Stimulated activated CD4-positive, alpha-beta T cell treated with anti-CD3 and anti-CD28 coated beads, Interleukin-1b, Interleukin-23, amount 100 ng/mL, for 4 hours (primary cell): ENCODE measurements at places on chromosomes 2 and 18.

- DNase-seq: no peak
These were observed 97.4 kb upstream of the DDX18 start for GRCh38 chr2:117717072-117717471.

GRCh38 chr2:178592655-178593054, 112.4 kb downstream of the PLEKHA3 start:
- no peak for DNase-seq

GRCh38 chr2:238598802-238599530, 172.2 kb downstream of the ASB1 start:
- DNase-seq: no peak

- DNase-seq: no peak
These were observed 1.1 kb upstream of the CERS6 start for GRCh38 chr2:168454737-168455644.

- no peak for DNase-seq
These were observed 369.8 kb upstream of the NT5C1B start for GRCh38 chr2:18959200-18959599.

DNA sequence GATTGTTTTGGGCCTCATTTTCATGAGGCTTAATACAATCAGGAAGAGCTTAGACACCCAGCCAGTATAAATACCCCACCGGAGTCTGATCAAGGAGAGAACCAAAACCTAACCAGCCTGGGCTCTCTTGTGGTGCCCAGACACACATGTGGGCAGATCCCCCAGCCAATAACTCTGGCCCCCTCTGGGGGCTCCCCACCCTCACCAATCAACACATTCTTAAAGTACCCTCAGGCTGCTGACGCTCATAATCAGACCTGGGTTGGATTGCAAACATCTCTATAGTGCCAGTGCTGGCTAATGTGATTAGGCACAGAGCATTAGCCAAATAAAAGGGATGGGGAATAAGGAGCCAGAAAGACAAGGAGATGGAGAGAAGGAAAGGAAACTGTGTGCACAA, 329.6 kb downstream of the BCL11A start:
- DNase-seq: no peak

- no peak for DNase-seq
These were observed 176.3 kb upstream of the NABP1 start for GRCh38 chr2:191501561-191502168.

DNA sequence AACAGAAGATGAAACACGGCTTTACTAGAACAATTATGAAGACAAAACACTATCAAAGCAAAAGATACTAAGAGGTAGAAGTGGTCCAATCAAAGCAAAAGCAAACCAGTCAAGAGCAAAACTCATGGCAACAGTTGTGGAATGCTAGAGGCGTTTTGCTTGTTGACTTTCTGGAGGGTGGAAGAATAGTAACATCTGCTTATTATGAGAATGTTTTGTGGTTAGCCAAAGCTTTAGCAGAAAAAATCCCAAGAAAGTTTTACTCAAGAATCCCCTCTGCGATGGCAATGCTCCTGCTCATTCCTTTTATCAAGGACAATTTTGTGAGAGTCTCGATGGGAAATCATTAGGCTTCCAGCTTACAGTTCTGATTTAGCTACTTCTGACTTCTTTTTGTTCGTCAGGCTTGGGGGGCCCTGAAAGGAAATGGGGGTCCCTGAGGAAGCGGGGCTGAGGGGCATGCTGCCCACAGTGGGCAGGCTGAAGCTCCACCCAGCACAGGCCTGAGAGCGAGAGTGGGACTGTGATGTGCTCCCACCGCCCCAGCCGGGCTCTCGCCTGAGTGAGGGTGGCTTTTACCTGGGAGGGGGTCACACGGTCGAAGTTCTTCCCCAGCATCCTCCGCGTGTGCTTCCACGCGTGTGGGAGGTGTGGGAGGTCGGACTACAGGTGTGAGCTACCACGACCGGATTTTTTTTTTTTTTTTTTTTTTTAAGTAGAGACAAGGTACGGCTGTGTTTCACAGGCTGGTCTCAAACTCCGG, 49.0 kb upstream of the MC4R start:
- no peak for DNase-seq

DNA sequence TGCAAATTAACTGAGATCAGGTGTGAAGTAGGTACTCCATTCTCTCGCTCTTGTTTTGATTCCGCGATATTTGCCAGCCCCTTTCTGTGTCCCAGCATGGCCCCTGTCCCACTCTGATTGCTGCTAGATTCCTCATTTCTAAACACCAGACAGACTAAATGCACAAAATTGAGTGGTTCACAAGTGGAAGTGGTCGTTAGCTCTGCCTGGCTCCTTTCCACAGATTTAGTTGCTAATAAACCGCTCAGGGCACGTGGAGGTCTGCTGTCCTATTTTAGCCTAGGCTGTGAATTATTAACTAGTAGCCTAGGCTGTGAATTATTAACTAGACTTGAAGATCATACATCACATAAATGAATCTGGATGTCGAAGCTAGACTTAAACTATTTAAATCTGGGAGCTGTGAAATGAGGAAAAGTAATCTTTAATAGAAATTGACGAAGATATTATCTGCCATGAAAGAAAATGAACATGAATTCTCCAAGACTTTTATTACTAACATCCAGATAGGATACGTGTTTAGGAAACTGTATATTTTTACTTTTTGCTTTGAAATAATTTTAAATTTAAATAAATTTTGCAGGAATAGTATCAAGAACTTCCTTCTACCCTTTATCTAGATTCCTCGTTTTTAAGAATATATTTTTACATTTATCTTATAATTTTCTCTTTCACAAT, 3.7 kb downstream of the IL1RL2 start:
- DNase-seq: no peak

DNA sequence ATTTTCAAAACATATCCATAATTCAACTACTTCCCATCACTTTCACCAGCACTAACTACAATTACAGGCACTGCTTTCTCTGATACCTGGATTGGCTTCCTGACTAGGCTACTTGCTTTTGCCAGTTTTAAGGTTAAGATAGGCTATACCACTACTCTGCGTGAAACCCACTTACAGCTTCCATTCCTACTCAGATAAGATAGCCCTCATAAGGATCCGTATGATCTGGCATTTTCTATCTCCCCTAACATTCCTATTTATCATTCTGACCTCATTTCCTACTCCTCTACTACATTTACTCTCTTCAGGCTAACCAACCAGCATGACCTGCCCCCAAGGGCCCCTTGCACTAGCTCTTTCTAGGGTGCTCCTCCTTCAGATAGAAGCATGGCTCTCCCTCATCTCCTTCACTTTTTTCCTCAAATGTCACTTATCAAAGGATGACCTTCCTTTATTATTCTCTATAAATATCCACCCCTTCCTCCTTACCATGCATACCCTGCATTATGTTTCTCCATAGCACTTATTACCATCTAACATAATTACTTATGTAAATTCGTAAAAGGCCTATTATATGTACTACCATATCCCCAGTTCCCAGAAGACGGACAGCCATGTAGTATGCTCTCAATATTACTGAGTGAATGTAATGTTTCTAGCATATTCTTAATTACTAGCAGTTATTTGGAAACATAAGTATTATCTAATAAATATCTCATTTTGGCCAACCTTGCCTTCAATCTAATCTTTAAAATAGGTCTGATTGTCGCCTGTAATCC, 4.4 kb downstream of the TIA1 start:
- no peak for DNase-seq

GRCh38 chr2:75031906-75032803, 73.7 kb downstream of the POLE4 start:
- DNase-seq: no peak

DNA sequence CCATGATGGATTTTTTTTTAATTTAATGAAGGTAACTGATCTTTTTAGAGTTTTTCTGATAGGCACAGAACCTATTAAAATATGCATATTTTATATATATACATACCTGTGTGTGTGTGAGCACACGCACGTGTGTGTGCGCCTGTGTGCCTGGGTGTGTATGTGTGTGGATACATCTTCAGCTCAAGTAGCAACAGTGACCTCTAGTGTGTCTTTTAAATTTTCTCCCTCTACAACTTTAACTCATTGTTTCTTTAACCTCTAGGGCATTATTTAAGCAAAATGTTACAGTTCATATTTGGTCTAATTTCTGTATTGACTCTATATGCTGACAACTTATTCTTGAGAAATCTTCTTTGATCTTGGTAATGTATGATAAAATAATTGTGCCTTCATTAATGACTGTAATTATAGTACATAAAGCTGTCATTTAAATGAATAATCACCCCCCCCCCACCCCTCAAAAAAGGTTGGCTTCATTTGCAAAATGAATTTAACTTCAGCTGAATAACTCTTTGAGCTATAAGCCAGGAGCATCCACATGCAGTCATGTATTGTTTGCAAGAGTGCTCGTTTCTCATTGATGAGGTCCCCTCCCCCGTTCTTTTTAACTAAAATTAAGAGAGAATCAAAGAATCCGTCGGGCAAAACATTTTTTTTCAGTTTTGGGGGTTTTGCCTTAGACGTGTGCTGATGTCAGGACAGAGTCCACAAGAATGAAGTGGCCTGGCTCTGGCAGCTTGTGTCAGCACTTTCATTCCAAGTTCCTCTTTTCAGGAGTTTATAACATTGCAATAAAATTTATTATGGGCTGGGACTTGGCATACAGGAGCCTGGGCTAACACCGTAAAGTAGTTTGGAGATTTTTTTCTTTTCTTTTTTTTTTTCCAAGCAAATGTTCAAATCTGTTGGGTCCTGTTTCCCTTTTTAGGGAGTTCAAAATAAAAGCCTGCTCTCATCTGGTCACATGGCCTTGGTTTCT, 80.0 kb downstream of the ETAA1 start:
- DNase-seq: no peak

DNA sequence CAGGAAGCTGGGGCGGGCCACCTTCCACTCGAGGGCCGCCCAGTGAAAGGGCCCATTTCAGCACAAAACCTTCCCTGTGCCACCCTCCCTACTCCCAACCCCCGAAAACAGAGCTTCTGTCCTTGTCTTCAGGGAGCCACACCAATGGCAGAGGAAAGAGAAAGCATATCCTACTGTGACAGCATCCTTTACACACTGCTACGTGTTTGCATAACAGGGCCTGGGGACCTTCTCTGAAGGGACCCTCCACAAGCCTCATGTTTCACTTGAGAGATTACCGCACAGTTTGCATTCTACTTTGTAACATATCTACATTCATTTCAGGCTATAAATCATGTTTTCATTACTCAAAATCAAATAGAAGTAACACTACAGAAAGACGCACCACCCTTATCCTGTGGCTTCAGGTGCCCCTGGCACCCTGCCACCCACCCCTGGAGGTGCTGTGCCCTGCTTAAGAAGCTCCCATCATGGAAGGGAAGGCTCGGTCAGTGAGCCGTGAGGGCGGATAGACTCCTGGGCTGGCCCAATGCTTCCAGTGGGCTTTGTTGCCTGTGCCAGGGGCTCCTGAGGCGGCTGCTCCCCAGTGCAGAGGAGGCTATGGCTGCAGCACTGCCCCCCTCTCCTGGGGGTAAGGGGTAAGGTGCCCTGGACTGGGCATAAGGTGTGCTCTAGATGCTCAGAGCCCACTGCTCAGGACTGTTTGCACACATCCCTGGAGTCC, 52.0 kb downstream of the EIPR1 start:
- no peak for DNase-seq

DNA sequence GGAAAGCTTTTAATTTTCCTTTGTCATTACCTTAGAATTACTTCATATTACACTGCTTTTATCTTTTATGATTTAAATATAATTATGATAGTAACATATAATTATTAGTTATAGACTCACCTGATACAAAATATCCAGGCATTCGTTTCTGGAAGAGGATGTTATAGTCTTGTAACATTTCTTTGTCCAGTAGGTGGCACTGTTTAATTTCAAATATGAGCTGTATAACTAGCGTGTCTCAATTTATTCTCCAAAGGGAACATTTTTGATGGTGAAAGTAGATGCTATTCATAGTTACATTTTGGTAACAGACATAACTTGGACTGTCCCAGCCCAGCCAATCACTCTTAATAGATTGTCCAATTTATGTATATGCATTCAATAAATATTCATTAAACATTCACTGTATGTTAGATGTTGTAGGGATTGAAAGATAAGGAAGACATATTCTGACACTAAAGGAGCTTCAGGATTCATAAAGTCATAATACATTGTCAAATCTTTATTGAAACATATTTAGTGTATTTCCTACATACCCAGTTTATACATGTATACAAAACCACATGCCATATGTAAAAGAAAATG, 19.2 kb downstream of the DAW1 start:
- DNase-seq: no peak

DNA sequence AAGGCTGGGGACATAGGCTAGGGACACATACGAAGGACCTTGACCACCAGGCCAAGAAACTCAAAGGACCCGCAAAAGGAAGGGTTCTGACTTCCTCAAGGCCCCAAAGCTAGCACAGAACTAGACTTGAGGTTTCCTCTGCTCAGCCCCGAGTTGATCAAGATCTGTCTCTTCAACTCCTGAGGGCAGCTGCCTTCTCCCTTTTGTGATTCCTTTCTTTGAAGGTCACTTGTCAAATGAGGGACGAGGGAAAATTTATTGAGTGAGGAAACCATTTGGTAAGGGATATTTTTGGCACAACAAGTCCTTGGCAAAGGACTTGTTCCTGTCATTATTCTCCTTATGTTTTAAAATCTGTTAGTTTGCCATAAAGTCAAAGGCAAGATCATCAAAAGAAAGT, 12.3 kb upstream of the ROCK2 start:
- DNase-seq: no peak

- DNase-seq: no peak
These were observed 56.6 kb downstream of the SOWAHC start for GRCh38 chr2:109670556-109671411.

GRCh38 chr18:70653671-70654070, 364.8 kb downstream of the SOCS6 start:
- no peak for DNase-seq

GRCh38 chr2:175698061-175698460, 304.0 kb downstream of the LNPK start:
- no peak for DNase-seq

- no peak for DNase-seq
These were observed 227.0 kb upstream of the COPS8 start for GRCh38 chr2:236858661-236859060.

GRCh38 chr2:24874035-24874434, 46.0 kb downstream of the ADCY3 start:
- DNase-seq: no peak

DNA sequence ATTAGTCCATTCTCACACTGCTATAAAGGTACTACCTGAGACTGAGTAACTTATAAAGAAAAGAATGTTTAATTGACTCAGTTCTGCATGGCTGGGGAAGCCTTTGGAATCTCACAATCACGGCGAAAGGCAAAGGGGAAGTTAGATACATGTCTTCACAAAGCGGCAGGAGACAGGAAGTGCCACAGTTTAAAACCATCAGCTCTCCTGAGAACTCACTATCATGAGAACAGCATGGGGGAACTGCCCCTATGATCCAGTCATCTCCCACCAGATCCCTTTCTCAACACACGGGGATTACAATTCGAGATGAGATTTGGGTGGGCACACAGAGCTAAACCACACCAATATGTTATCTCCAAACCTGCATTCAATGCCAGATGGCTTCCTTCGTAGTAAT, 716.1 kb downstream of the DCC start:
- DNase-seq: no peak
